ENCODE measurements at places on chromosomes 13 and 19. TPM values are rescaled to one million over a fixed set of nuclear protein-coding genes. Genes with fewer than 3 reads are reported as not detected.

Gene OVOL3
- not detected for polyA plus RNA-seq

DNA sequence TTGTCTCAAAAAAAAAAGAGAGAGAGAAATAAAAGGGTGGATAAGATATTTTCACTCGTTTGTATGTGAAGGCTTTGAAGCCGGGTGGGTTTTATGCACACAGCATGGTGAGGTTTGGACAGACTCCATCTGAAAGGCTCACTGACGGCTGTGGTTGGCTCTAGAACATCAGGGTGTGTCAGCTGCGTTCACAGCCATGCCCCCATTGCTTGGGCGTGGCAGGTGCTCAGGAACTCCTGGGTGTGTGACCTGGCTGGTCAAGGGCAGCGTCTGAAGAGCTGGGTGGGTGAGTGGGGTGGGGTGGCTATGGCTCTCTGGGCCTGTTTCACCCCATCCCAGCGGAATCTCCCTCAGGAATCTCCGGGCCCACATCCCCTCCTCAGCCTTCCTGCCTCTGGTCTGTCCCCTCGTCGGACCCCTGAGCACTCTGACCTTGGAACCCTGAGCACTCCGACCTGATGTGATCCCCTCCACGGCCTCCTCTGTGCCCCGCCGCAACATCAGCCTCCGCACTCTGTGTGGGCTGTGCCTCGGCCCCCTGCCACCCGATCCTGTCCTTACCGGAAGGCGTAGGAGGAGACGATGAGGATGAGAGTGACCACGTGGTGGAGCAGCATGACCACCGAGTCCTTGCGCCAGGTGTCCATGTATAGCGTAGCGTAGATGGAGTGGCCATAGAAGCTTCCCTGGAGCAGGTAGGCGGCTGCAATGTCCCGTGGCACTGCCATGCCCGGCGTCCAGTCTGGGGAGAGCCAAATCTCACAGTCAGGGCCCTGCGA lies 12.2 kb downstream of the CERS1 start:
- DNase-seq = no peak

GRCh38 chr19:30620354-30620753 lies 248.2 kb downstream of the ZNF536 start:
- DNase-seq = no peak

GRCh38 chr13:113967206-113967720 lies 6.6 kb downstream of the C13orf46 start:
- DNase-seq = no peak

- DNase-seq = peak; percentile 15
These were observed 1.5 kb downstream of the N4BP2L1 start for GRCh38 chr13:32426191-32426989.

DNA sequence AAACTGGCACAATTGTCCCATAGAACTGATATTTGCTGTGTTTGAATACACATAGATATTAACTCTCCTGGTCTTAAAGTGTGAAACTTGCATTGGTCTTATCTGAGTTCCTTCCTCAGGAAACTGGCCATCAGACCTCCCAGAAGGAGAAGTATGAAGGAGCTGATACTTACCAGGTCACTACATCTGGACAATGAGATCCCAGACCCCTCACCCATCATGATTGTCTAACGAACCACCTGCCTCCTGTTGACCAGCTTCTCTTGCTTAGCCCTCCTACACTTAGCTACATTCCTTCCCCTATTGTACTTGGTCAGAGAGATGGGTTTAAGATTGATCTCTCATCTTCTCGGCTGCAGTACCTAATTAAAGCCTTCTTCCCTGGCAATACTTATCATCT lies 413.3 kb downstream of the KCTD12 start:
- no peak for DNase-seq

Gene PLK5
- 0.18 TPM for polyA plus RNA-seq

Gene IZUMO2
- polyA plus RNA-seq = not detected

Gene SLC10A2
- not detected for polyA plus RNA-seq

GRCh38 chr19:51470966-51471365 lies 7.4 kb upstream of the CEACAM18 start:
- DNase-seq = no peak

Gene CLEC11A
- 21.5 TPM for polyA plus RNA-seq

Gene PIH1D1
- 33.3 TPM for polyA plus RNA-seq

Data from muscle of arm (tissue), 14 donors.